ENCODE measurements at places on chromosomes 1 and 21.

DNA sequence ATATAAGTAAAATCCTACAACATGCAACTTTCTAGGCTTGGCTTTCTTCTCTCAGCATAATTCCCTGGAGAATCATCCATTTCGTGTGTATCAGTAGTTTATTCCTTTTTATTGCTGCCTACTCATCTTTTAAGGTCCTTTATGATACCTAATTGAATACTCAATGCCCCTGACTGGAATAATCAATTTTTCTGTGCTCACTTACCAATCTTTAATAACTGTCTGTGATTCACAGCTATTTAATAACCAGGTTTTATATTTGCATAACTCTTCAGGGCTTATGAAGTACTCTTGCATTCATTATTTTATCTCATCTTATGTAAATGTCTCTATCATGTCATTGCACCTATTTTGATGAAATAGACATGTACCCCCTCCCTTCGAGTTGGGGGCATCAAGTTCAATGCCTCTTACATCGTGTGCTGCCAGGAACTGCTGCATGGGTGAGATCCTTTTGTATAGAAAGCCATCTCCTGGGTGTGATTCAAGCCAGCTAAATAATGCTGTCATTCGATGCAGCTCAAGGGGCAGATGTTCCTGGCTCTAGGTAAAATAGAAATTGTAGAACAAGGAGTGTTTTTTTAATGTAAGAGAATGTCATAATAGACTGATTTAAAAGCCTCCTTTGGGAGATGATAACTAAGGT lies 222.7 kb downstream of the SLC35F3 start:
- DNase-seq: no peak

- no peak for DNase-seq
These were observed 154.8 kb downstream of the NTPCR start for GRCh38 chr1:233105225-233105624.

- no peak for DNase-seq
These were observed 169.8 kb upstream of the DUSP10 start for GRCh38 chr1:221911714-221912113.

DNA sequence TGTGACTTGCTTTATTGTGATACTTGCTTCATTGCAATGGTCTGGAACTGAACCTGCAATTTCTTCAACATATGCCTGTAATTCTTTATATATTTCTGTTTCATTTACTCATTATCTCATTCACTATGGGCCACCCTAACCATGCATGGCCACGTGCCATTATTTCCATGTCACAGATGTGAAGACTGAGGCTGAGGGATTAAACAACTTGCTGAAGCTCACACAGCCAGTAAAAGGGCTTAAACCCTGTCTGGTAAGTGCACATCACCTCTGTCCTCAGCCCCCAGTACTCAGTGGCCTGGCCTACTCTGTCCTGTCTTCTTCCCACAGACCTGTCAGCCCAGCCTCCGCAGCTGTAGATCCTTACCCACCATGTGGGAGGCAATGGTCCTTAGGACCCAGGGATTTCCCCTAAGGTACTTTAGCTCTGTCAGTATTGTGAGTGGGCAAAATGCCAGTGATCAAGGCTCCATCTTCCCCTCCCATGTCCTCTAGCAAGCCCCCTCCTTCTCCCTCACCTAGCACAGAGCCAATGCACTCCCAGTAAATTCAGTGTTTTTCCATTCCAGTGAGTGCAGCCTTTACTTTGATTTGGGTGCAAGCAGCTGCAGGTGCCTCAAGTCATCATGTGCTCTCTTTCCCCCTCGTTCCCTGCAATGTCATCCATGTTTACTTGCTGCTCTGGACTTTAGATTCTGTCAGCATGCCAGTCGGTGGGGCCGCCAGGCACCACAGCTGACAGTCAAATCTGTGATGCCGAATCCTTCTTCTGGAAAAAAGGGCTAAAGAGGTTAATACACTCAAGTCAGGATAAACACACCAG lies 228.2 kb upstream of the PROX1 start:
- no peak for DNase-seq

GRCh38 chr1:178485541-178485981 lies 11.2 kb downstream of the CLEC20A start:
- no peak for DNase-seq

Measured in GDM1 (cell line).